Hematopoietic multipotent progenitor cell (in vitro differentiated cells): ENCODE measurements at places on chromosomes 12 and 14. TPM values are rescaled to one million over a fixed set of nuclear protein-coding genes. Genes with fewer than 3 reads are reported as not detected.

Gene STX2
- total RNA-seq: 5.9 TPM

Gene RIPK3
- 20.2 TPM for total RNA-seq

Gene DNAJC22
- total RNA-seq: not detected

DNA sequence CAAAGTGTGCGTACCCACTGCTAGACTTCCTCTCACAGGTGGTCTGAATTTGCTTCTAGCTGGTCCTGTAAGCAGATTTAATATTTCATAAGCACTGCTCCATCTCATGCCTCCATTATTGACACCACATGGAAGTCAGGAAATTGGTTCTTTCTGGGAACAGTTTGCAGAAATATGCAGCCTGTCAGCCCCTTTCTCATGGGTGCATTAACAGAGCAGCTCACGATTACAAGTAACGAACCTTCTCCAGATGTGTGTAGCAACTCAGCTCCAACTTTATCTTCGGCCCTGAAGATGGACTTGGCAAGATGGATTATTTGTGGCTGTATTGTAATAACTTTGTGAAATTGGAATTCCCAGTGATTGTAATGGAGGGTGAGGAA lies 214.5 kb upstream of the DDHD1 start:
- DNase-seq: no peak

DNA sequence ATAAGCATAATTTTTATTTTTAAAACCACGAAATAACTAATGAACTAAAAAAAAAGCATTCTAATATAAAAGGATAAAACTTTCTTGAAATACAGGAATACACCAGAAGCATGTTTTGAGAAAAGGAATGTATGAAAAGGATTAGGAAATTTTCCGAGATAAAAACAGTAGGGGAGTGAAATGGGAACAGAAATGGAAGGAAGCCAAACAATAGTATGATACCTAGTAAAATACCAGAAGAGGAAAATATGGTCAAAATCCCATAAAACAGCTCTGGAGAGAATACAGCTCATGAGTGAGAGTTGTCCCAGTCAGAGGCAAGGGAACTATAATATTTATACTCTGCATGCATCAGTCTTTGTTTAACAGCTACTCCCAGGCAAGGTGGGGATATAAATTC lies 1016.2 kb downstream of the SLC6A15 start:
- no peak for DNase-seq

- no peak for DNase-seq
Observed at GRCh38 chr12:85820101-85820500, 16.1 kb downstream of the RASSF9 start.

DNA sequence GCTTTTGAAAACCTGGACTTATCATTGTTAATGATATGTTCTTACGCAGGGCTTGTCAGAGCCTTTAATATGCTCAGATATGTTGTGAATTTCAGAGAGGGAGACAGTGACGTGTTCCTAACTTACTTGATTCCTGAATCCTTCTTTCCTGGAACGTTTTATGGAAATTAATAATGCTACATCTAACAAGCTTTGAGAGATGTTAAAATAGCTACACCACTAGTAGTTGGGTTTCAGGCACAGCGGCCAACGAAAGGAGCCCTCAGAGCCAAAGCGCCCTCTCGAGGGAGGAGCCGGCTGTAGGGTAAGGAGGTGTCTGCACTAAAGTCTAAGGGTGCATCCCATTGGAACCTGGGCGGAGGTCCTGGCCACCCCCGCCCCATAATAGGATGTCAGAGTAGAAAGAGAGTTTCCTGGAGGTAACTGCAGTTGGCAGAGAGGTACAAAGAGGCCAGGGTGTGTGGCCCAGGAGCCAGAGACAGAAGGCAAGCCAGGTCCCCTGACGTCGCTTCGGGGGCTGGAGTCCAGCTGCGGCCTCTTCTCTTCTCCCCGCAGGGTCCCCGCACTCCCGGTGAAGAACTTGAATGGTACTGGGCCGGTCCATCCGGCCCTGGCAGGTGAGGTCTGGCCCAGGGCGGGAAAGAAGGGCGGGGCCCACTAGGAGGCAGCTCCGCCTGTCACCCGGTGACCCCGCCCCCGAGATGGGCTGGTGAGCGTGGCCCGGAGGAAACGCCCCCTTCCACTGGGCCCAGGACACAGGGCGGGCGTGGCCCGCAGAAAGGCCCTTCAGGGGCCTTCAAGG lies 36.3 kb downstream of the DTX1 start:
- peak; percentile 37 for DNase-seq

- no peak for DNase-seq
Observed at GRCh38 chr12:12721814-12722434, 4.8 kb downstream of the CDKN1B start.

DNA sequence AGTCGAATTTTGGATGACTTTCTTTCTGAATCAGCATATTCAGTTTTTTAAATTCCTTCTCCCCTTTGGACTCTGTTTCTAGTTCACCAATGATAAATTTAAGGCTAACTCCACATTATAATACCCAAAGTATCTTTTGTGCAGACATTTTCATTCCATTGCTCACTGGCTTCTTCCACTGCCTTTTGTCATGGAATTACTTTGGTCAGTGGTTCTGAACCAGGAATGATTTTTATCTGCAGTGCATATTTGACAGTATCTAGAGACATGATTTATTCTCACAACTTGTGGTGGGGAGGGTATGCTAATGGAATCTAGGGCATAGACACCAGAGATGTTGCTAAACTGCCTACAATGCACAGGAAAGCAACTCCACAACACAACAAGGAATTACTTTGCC lies 234.4 kb upstream of the PRKD1 start:
- DNase-seq: no peak

DNA sequence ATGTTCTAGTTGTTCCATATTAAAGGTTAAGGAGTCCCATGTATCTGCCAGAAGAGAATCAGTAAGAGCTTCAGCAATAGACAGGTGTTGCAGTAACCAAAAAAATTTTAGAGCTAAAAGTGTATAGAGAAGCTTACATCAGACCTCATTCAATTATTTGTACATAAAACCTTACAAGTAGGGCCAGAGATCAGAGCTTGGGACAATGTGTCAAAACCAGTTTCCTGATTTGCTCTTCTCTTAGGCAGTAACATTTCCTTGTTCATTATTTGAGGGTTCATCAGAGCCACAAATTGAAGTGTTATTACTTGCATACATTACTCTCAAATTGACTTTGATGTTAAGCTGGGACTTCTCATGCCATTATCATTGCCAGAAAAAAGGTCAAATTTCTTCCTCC lies 55.5 kb upstream of the ATXN7L3B start:
- no peak for DNase-seq

- no peak for DNase-seq
Observed at GRCh38 chr14:61330511-61330910, 9.1 kb downstream of the PRKCH start.

DNA sequence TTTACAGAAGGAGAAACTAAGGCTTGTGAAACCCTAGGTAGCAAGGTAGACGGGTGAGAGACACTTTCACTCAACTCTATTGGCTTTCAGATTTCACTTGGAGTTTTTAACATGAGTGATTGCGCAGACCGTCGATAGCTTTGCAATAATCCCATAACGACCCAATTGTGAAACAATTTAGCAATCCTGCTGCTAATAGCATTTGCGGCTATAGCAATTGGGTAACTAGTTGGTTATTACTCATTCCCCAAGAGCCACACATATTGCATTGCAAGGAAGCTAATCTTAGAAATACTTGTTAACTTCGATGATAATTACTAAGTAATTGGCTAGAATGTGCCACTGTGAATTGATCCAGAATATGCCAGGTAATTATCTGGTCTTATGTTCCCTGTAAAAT lies 159.9 kb upstream of the NOS1 start:
- DNase-seq: no peak

DNA sequence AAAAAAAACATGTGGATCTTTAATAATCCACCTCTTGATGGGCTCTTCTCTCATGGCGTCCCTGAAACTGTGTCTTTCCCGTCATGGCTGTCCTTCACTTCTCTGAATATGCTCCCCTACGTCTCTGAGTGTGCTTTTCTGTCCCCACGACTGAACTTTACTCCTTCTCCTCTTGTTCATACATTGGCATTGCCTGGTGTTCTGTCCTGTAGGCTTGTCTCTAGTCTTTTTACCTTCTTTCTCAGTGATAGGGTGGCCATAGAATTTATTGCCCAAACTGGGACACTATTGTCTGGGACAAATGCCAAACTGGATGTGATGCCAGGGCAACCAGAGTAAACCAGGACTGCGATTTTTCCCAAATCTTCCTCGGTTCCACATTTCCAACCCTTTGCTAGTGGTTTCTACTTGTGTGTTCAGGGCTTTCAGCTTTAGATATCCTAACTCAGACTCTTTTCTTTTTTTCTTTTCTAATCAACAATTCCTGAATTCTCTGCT lies 202.2 kb downstream of the ATP23 start:
- no peak for DNase-seq

DNA sequence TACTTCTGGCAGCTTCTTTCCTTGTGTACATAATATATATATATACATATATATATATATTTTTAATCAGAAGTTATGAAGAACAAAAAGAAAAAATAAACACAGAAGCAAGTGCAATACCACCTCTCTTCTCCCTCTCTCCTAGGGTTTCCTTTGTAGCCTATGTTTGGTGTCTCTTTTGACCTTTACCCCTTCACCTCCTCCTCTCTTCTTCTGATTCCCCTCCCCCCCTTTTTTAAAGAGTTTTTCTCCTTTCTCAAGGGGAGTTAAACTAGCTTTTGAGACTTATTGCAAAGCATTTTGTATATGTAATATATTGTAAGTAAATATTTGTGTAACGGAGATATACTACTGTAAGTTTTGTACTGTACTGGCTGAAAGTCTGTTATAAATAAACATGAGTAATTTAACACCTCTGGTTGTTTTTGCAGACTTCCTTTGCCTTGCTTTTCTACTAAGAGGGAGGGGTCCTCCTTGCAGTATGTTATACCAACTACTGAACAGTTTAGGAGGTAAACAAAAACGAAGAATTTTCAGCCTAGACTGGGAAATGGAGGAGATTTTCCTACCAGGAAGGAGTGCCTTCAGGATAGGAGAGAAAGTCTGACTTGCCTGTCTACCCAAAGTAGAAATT lies 3.6 kb upstream of the RPS26 start:
- no peak for DNase-seq

Gene GRIN2B
- total RNA-seq: under 0.01 TPM

Gene THTPA
- total RNA-seq: 15.9 TPM

Gene FGF23
- not detected for total RNA-seq

Gene INHBC
- total RNA-seq: 0.27 TPM

Gene PTPN21
- total RNA-seq: under 0.01 TPM

Gene A2M
- total RNA-seq: under 0.01 TPM

DNA sequence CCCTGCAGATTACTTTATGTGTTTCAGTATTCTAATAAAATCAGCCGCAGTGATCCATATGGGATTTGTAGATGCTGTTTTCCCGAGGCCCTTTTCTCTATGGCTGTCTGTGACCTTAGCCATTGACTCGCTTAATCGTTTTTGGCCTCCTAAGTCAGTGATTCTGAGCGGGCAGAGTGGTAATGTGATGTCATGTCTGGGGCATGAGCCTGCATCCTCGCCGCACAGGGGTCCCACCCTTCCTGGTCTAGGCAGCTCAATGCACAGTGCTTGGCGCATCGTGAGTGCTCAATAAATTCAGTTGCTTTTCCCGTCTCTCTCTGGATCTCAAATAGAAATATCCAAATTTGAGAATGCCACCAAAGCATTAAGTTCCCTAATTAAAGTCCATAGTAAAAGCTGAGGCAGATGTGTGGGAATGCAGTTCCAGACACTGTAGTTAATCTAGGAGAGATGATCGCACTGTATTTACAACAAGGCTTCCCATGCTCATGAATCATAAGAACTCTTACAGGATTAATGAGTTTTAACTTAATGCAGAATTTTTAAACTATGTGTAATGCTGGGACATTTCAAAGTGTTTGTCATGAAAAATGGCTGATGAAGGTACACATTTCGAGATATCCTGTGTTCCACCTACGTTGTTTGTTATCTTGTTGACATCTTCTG lies 29.3 kb downstream of the HMGA2 start:
- DNase-seq: no peak

DNA sequence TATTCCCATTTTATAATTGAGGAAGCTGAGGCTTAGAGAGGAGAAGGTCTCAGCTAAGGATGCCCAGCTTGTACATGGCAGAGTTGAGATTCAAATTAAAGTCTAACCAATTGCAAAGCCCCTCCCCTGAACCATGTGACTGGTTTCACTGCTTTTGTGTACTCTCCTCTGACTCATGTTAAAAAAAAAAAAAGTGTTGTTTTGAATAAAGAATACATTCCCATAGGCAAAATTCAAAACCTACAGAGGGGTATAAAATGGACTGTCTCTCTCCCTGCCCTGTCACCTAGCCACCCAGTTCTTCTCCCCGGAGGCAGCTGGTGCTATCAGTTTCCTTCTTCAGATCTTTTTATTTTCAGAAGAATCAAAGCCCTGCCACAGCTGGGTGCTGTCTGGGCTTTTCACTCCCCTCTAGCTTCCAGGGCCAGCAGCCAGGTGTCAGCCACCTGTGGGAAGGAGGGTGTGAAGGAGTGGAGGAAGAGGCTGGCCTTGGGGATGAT lies 5.4 kb downstream of the PSMD9 start:
- DNase-seq: no peak

GRCh38 chr12:109871668-109872314 lies 8.6 kb downstream of the GLTP start:
- no peak for DNase-seq

GRCh38 chr12:80837342-80837978 lies 100.3 kb downstream of the LIN7A start:
- peak; percentile 1 for DNase-seq

Gene YBX3
- 142 TPM for total RNA-seq

DNA sequence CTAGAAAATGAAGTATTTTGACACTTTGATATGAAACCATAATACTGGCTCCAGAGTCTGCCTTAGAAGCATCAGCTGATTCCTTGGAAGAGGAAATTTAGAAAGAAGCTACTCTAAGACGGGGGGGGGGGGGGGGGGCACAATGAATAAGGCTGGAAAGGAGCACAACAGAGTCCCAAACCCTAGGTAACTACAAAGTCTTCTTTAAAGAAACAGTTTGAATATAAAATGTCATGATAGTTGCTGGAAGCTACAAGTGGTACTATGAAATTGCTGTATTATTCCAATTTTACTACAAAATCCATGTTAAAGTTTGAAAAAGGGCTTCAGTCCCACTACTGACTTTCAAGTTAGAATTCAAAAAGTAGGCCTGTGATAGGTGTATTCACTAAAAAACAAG lies 31.6 kb downstream of the CDK17 start:
- no peak for DNase-seq

DNA sequence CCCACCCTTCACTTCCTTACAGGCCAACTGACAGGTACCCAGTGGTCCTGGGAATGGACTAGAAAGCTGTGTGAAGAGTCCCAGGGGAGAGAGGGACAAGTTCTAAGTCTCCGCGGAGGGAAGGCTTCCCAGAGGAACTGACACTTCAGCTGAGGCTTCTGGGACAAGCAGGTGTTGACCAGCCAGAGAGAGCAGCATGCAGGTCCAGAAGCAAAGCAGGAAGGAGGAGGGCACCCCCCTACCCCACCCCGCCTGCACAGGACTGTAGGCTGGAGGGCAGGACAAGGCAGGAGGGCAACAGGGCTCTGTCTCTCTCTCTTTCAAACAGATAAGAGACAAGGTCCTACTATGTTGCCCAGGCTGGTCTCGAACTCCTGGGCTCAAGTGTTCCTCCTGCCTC lies 58.2 kb upstream of the CORO1C start:
- no peak for DNase-seq

GRCh38 chr14:29627137-29627536 lies 300.5 kb downstream of the PRKD1 start:
- no peak for DNase-seq

GRCh38 chr14:67335781-67336180 lies 23.8 kb downstream of the ATP6V1D start:
- DNase-seq: peak; percentile 24
